Mammary epithelial cell (primary cell): ENCODE measurements at places on chromosomes 1 and 21. TPM values are rescaled to one million over a fixed set of nuclear protein-coding genes. Genes with fewer than 3 reads are reported as not detected.

- DNase-seq = no peak
These were observed 14.9 kb downstream of the COLGALT2 start for GRCh38 chr1:184022668-184023067.

DNA sequence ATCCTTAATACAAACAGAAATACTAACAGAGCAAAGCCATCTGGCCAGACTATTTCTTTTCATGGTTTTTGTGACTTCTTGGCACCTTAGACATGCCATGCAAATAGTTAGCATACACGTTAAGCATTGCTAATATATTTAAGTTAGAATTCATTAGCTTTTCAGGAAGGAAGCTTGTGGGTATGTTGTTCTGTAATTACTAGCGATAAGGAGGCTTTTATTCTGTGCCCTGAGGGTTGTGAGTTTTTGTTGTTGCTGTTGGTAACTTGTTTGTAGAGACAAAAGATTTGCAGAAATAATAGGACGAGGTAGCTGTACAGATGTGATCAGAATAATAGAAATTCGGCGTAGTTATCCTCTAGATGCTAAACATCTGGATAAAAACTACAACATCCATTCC, 305.3 kb downstream of the TM2D1 start:
- no peak for DNase-seq

DNA sequence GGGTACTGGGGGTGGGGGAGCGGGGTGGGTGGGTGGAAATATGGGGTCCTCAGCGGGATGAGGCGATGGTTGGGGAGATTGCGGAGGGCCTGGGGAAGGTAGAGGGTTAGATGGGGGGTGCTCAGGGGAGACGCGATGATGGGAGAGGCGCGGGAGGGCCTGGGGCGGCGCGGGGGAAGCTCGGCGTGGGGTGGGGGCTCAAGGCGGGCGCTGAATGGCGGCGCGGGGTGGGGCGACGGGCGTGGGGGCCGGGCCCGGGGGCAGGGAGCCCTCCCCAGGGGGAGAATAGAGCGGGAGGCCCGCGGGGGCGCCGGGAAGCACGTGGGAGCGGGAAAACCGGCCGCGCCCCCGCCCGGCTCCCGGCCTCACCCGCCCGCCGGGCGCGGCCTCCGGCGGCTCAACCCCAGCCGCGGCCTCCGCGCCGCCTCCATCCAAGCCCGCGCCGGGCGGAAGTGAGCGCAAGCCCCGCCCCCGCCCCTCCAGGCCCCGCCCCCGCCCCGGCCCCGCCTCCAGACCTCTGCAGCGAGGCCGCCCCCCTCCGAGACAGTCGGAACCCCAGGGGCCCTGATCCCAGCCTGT, at the start of gene FAAP20:
Gene FAAP20, minus strand, starts transcription at position 454 of the 579 bp plus-strand sequence. Its CDS starts 23 bp downstream, at position 431.
- DNase-seq = no peak

DNA sequence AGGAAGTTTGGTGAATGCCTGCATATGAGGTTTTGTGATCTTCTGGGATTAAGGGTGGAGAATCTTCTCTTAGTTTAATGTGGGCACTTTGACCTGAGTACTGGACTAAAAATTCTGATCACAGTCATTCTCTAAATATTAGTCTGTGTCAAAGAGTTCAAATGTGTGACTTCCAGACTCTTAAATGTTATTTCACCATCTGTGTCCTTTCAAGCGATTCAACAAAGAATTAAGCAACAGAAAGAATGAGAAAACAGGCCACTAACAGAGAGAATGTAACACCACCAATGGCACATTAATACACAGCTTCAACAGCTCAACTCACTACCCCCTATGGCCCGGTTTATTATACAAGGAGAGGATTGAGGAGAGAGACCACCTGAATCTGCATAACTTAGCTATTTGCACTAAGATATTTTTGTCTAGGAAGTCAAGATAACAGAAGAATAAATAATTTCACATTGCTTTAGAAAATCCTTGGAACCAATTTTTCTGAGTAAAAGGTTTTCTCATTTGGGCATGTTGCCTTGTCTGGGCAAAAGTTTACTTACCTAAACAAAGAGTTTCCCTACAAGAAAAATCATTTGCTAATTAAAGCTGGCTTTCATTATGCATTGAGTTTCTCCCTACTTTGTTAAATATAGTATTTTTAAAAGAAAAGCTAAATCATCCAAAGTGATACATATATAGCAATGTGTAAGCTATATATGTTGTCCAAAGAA, 1313.7 kb downstream of the NCAM2 start:
- DNase-seq = no peak

DNA sequence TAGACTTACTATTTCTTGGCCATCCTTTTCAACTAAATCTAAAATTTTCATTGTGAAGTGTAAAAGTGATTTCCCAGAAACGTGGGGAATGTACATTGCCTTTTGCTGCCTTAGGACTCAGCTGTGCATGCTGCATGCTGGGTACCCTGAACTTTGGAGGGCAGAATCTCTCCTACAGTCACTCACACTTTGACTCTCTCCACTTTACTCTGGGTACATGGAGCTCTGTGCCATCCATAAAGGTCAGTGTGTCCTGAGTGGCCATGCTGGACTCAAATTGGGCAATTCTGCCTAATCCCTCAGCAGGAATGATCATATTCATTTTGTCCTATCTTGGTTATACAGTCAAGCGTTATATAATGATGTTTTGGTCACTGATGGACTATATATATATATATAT, 105.6 kb downstream of the NR5A2 start:
- DNase-seq = no peak

DNA sequence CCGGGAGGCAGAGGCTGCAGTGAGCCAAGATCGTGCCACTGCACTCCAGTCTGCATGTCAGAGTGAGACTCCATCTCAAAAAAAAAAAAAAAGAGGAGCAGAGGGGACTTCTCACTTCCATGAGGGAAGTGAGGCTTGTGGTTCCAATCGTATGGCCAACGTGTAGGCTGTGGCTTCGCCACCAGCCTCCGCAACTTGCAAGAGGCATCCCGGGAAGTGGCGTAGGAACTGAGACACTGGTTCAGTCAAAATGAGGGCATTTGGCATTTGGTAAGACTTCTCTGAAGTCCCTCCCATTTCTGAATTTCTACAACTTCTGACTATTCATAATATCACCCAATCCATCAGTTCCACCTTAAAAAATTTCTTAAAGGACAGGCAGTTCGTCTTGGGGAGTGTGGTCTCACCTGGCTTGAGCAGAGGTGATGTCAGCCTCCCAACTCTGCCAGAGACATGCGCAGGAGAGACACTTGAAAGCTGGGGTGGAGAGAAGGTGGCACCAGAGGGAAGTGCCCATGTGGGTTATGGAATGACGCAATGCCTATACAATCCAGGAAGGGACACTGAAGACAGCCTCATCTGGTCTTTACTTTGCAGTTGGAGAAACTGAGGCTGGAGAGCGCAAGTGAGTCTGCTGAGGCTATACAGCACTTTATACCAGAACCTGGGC, 17.2 kb downstream of the KAZN start:
- no peak for DNase-seq

DNA sequence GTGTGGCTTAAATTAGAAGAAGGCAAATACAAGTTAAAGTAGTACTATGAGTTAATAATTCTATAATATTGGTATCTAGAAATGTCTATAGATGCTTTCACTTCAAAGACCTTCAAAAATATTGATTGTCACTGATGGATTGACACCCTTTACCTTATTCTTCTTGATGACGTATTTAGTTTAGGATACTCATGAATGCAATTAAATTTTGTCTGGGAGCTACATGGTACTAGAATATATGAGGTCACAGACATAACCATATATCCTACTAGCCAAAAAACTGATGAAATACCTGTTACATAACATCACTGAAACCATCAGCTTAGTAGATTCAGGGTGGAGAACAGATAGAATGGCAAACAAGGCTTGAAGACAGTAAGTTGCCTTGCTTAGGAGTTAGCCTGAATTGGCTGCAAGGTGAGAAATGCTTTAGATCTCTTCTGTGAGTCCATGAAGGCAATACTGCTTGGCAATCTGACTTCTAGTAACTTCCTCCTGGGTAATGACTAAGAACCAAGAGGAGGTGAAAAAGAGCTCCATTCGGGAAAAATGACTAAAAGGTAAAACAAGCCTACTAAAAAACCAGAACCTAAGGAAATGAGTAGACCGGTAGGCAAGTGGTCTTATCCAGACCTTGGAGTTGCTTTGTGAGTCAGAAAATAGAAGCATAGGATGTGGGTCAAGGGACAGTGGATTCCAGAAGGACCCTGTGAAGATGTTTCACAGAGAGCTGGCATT, 16.9 kb upstream of the ARHGAP29 start:
- DNase-seq = no peak

DNA sequence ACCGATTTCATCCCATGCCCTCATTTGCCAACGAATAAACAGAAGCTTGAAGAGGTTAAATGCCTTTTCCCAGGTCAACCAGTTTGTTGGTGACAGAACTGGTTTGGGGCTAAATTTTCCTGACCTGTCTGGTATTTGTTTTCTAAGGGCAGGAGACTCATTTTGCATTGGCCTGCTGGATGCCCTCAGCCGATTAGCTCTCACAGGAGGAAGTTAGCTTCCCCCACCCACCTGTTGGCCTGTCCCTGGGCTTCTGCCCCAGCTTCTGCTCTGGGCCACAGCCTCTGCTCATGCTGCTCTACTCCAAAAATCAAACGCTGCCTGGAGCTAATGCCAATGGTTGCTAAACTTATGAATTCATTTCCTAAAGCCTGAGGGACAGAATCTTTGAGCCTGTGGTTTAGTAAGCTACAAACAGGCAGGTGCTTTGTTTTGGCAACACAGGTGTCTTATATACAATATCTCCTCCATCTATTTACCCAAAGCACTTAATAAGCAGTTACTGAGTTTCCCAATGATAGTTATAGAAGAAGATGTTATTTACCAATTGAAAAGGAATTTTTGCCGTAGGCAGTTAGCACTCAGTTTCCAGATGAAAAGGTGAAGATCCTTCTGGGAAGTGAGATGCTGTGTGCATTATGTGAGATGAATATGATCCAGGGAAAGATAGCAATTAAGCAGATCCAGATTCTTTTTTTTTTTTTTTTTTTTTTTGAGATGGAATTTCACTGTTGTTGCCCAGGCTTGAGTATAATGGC, 82.3 kb downstream of the TM2D1 start:
- no peak for DNase-seq

DNA sequence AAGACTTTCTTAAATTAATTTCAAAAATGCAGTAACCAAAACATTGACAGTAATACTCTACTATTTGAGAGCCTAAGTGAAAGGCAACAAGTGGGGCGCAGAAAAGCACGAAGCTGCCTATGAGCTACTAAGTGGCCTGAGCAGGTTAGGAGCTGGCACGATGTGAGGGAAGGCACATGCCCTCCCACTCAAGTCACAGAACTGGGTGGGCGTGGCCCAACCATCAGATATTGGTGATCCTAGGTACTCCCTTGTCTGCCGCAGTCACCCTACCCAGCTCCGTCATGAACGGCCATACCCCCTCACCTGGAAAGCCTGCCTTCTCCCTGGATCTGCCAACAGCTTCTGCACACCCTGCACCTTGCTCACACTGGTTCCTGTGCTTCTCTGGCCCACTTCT, 40.8 kb downstream of the SSBP3 start:
- no peak for DNase-seq

- no peak for DNase-seq
These were observed 14.4 kb downstream of the LAMC2 start for GRCh38 chr1:183200451-183200850.

- DNase-seq = no peak
These were observed 628.1 kb downstream of the PLPP3 start for GRCh38 chr1:55951291-55951690.

DNA sequence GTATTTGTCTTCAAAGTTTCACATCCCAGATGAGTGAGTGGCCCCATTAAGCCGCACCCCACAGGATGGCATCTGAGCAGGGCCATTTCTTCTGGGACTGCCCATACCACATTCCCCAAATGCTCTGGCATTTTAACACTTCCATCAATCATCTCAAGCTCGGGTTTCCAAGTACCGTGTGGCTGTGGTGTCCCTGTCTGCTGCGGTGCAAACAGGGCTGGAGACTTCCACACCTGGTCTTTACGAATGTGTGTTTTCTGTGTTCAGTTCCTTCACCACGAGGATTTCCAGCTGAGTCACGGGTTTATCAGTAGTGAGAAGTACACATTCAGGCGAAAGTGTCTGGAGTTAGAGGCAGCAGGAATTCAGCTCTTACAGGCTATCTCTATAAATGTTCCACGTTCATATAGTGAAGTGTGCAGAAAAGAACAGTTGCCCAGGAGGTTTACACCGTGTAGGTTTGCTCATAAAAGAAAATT, 195.2 kb downstream of the RHOU start:
- no peak for DNase-seq

GRCh38 chr1:40079774-40080400, 17.2 kb downstream of the PPT1 start:
- DNase-seq = no peak

- DNase-seq = no peak
These were observed 223.3 kb downstream of the FGGY start for GRCh38 chr1:59520194-59520593.

GRCh38 chr1:38559446-38560165, 300.0 kb downstream of the RRAGC start:
- no peak for DNase-seq

GRCh38 chr1:241012708-241013340, 344.2 kb downstream of the RGS7 start:
- DNase-seq = no peak

- DNase-seq = no peak
These were observed 21.0 kb upstream of the CLSTN1 start for GRCh38 chr1:9844756-9845155.

DNA sequence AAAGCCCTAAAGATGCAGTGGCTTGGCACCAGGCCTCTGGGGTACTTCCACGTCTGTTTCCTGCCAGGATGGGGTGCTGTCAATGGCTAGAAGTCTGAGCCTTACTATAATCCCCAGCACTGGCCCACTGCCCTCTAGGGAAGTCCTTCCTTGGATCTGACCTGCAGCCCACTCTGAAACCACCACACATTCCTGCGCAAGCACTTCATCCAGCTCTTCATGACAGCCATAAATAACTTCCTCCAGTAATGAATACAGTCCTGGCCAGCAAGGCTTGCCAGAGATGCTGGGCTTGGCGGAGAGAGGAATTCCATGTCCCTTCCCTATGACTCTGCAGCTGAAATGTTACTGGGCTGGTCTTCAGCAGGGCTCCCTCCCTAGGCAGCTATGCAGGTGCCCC, 32.6 kb downstream of the ALPL start:
- DNase-seq = no peak

GRCh38 chr1:75812065-75812464, 15.4 kb downstream of the MSH4 start:
- no peak for DNase-seq

The AMY2A gene
- total RNA-seq = not detected in 2 replicates

The FCN3 gene
- not detected for total RNA-seq

The CITED4 gene
- 60.6 and 140 TPM in 2 replicates for total RNA-seq

The HSPA6 gene
- 0.45 and 0.82 TPM in 2 replicates for total RNA-seq

The RGS8 gene
- not detected in 2 replicates for total RNA-seq

The FOXO6 gene
- 0.67 TPM for total RNA-seq

The CBS gene
- total RNA-seq = 65.5 TPM

The NUCKS1 gene
- 160 and 177 TPM in 2 replicates for total RNA-seq

The FCRLB gene
- 0.67 TPM for total RNA-seq

The KAZN gene
- 13.8 TPM for total RNA-seq
